Muscle of back (tissue), 13 donors: ENCODE measurements at places on chromosomes 1 and 21.

- DNase-seq = peak; percentile 55
Measured at GRCh38 chr1:175132436-175132835, 60.1 kb downstream of the KIAA0040 start.

GRCh38 chr1:204443260-204443619, 31.6 kb upstream of the PPP1R15B start:
- no peak for DNase-seq

DNA sequence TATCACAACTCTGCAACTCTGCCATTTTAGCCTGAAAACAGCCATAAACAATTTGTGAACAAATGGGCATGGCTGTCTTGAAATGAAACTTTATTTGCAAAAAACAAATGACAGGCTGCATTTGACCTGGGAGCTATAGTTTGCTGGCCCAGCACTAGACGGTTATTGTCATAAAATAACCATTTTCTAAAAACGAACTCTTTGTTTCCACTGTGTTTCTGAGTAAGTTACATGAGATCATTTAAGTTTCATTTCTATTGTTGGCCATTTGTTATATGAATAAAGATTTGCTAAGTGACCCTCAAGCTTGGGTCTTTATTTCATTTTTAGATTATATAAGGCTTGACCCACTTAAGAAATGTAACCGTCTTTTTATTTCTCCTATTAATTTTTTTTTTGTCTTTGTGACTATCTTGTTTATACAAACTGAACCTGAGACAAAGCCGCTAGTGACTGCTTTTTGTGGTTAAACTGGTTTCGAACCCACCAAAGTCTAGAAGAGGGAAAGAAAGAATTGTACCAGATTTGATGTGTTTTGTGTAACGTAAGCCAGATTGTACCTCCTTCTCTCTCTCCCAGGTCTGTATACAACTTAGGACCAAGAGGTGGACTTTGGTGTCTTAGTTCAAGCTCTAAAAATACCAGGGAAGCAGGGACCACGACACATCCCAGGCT, 12.9 kb upstream of the KCNJ15 start:
- no peak for DNase-seq

- no peak for DNase-seq
Measured at GRCh38 chr1:11748294-11749202, 12.6 kb downstream of the AGTRAP start.

DNA sequence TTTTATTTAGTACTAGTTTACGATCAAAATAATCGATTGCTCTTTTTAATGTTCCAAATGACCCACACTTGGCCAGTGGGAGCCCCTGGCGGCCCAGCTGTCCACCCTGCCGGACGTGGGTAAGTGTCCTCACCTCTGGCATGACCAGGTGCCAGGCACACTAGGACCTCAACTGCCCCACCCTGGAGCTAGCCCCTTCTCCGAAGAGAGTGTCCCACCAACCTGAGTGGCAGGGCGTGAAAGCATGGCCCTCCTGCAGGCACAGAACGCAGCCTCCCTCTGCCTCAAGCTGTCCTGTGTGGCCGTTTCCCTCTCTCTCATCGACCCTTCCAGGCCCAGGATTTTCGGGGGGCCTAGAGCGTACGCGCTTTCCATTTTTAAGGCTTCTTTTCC, 32.9 kb upstream of the AGPAT3 start:
- no peak for DNase-seq

DNA sequence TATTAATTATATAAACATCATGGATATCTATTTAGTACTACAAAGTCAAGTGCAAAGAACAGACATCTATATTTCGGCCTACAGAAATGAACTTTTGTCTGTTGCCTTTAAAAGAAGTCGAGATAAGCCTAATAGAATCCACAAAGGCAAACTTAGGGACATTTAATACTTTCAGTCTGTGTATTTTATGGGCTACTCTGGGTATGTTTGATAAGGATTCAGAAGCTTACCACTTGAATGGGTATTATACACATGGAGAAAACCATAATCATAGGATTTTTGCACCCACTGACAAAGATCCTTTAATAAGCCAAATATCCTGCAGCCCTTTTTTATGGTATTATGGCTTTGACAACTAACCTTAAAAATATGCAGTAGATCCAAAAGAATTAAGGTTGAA, 224.8 kb downstream of the LMO4 start:
- no peak for DNase-seq

DNA sequence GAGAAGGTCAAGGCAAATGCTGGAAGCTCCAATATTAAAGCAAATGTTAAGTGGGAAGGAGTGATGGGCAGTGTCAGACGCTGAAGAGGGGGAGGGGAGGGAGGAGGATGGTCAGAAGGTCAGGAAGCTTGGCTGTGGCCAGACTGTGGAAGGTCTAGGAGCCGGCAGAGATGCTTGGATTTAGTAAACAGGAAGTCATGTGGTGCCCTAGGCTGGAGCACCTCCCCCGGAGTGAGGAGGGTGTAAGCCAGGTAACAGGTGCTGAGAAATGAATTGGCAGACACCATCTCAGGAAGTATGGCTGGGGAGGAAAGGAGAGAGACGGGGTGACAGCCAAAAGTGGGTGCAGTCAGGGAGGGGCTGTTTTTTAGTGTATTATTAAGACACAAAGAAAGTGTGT, 17.7 kb downstream of the CSMD2 start:
- DNase-seq = no peak

DNA sequence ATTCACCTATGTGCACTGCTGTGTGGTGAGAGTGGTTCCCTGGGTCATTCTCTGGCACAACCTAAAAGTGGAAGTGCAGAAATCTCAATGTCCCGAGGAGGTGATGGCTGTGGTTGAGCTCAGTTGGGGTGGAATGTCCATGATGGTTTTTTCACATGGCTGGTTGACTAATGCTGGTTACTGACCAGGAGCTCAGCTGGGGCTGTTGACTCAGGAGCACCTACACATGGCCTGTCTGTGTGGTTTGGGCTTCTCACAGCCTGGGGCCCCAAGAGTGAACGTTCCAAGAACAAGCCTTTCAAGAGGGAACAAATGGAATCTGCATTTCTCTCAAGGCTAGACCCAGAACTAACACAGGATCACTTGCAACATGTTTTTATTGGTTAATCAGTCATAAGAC, 6.4 kb upstream of the KANK4 start:
- DNase-seq = no peak

DNA sequence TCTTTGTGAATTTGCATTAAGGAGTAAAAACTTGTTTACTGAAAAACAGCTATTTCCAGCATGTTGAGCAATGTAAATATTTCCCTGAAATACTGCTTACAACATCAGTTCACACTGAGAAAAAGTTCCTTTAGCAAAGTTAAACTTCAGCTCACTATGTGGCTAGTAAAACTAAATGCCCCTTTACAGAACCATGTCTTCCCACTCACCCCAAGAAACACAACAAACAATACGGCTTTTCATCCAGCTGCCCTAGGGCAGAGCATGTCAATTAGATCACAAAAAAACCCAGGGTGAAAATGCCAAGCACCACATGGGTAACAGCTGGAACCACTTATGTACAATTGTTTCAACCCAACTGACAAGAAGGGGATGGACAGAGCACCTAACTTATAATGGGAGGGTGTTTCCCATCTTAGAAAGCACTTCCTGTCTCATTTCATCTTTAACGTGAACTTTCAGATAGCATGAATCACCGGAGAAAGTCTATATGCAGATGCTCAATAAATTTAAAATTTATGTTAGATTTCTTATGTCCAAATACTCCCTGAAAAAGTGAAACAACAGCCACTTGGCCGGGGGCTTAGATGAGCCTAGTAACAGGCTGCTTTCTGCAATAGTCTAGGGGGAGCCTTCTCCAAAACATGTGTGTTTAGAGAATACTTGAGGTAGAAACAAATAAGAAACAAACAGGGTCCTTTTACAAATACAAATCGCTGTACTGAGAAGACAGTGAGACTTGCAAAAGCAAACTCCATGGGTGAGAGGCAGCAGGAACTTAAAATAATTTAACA, 6.6 kb downstream of the NID1 start:
- DNase-seq = no peak

- DNase-seq = no peak
Measured at GRCh38 chr1:48870596-48870995, 93.9 kb upstream of the BEND5 start.

- no peak for DNase-seq
Measured at GRCh38 chr1:226983247-226983991, 43.3 kb downstream of the COQ8A start.

DNA sequence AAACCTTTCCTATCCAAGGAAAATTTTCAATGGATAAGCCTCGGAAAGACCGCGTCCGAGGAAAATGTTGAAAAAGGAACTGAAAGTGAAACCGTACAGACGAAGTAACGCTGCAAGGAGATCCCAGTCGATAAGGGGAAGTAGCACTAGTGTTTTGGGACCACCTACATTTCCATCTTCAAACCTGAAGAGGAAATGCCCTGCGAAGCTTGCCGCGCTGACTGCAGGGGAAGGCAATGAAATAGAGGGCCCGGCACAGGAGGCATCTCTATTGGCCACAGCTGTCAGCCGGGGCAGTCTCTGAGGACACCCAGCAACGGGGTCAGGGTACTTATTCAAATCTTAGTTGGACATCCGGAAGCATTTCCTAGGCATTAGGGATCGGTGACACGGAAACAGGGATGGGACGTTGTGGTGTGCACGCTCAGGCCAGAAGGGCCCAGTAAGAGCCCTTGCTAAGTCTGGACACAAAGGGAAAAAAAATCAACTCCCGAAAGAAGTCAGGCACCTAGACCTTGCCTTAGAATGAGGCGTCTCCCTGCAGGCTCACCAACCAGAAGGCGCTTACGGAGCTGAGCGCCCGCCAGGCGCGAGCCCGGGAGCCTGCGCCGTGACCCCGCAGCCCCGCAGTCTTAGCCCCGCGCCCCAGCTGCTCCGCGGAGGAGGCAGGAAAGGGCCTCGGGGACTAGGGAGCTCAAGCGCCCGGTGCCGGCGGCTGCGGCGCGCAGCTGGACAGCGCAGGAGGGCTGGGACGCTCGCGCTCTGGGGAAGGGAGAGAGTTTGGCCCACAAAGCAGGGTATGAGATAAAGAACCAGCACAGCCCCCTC, 655 bp downstream of the USF1 start:
- peak; percentile 70 for DNase-seq

GRCh38 chr1:34549199-34549598, 205.6 kb upstream of the GJB5 start:
- no peak for DNase-seq

DNA sequence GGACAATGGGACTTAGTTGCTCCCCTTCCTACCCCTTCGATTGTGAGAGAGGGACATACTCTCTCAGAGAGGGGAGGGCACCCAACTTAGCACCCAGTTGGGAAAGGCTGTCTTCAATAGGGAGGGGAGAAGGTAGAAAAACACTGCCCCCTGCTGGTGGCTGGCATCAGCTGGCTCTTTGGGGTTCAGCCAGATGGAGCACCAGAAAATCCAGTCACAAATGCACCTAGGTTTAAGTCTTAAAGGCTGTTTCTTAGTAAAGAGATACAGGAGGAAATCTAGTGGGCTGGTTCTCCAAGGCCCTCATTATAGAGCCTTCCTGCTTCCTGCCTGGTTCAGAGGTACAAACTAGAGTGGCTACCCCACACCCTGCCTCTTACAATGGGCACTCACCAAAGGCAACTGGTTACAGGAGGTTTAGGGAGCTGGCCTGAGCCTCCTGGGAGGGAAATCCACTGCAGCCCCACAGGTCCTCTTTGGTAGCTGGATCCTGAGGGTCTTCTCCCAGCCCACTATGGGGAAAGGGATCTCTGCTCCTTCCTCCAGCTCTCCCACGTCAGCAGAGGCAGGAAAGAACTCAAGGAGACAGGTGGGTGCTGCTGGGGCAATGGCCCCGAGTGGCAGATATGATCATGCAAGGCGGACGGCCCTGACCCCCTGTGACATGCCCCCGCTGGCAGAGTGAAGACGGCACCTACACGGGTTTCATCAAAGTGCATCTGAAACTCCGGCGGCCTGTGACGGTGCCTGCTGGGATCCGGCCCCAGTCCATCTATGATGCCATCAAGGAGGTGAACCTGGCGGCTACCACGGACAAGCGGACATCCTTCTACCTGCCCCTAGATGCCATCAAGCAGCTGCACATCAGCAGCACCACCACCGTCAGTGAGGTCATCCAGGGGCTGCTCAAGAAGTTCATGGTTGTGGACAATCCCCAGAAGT, 28.3 kb downstream of the EIF2D start:
- DNase-seq = peak; percentile 81

DNA sequence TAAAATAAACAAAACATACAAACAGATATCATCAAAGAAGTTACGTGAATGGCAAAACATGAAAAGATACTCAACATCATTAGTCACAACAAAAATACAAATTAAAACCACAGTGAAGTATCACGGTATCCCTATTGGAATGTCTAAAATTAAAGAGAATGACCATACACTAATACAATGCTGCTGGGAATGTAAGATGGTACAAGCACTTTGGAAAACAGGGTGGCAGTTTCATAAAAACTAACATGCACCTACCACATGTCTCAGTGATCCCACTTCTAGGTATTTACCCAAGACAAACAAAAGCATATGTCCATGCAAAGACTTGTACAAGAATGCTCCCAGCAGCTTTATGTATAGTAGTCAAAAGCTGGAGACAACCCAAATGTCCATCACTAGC, 69.1 kb downstream of the HSF2BP start:
- DNase-seq = no peak

DNA sequence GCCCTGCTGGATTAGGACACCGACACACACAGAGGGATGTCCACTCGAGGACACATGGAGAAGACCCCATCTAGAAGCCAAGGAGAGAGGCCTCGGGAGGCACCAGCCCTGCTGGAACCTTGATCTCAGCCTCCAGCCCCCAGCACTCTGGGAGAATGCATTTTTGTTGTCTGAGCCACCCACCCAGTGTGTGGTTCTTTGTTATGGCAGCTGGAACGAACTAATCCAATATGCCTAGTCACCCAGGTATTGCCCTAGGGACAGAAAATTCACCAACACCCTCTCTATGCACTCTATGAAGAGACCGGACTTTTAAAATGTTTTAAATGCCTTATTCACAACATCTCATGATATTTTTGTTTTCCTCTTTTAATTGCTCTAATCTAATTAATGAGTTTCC, 117.4 kb downstream of the CRYAA start:
- no peak for DNase-seq

- DNase-seq = no peak
Measured at GRCh38 chr1:168372861-168373371, 92.2 kb downstream of the TBX19 start.

- DNase-seq = peak; percentile 84
Measured at GRCh38 chr1:156113282-156113950, 1.1 kb upstream of the LMNA start.

GRCh38 chr1:223695941-223696340, 16.4 kb upstream of the CAPN2 start:
- DNase-seq = no peak

- no peak for DNase-seq
Measured at GRCh38 chr21:44643741-44644310, 2.4 kb upstream of the KRTAP10-11 start.
